Regular cardiac myocyte (primary cell): ENCODE measurements at places on chromosomes 12 and 14. TPM values are rescaled to one million over a fixed set of nuclear protein-coding genes. Genes with fewer than 3 reads are reported as not detected.

Gene ENDOU
- total RNA-seq = under 0.01 TPM in 1 of 2 replicates, not detected in the other

Gene MAP1LC3B2
- 0.28 and 0.58 TPM in 2 replicates for total RNA-seq

Gene FICD
- 15.3 and 16.6 TPM in 2 replicates for total RNA-seq

Gene B4GALNT3
- 0.28 TPM in 1 of 2 replicates, not detected in the other for total RNA-seq

Gene POLR3B
- total RNA-seq = 14.1 and 20.7 TPM in 2 replicates

Gene PLA2G1B
- not detected in 2 replicates for total RNA-seq

Gene CATSPERB
- under 0.01 TPM in 1 of 2 replicates, not detected in the other for total RNA-seq

Gene RNASE7
- not detected in 2 replicates for total RNA-seq

Gene HCAR1
- total RNA-seq = 0.19 and 0.56 TPM in 2 replicates

Gene SYCP3
- total RNA-seq = under 0.01 and 0.85 TPM in 2 replicates

Gene LMNTD1
- 0.38 TPM in 1 of 2 replicates, not detected in the other for total RNA-seq

Gene GPRC5A
- total RNA-seq = 18.6 and 37.8 TPM in 2 replicates
